ENCODE measurements at places on chromosomes 5 and 9. TPM values are rescaled to one million over a fixed set of nuclear protein-coding genes. Genes with fewer than 3 reads are reported as not detected.

The DBH gene
- total RNA-seq: not detected

The LYSMD3 gene
- total RNA-seq: 18.2 TPM

DNA sequence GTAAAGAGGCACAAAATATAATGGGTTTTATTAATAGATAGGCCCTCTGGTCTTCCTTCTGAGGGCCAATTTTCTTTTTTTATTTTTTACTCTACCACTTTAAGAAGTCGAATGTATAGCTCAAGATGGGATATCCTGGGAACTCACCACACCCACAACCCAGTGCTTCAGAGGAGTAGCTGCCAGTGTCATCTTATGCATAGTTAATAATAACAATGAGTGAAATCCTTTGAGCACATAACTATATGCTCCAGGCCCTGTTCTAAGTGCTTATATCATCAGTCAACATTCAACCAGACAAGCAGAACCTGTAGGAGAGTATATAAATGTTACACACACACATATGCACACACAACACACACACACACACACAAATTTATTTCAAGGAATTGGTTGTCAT lies 150.3 kb upstream of the ACTBL2 start:
- DNase-seq: no peak

DNA sequence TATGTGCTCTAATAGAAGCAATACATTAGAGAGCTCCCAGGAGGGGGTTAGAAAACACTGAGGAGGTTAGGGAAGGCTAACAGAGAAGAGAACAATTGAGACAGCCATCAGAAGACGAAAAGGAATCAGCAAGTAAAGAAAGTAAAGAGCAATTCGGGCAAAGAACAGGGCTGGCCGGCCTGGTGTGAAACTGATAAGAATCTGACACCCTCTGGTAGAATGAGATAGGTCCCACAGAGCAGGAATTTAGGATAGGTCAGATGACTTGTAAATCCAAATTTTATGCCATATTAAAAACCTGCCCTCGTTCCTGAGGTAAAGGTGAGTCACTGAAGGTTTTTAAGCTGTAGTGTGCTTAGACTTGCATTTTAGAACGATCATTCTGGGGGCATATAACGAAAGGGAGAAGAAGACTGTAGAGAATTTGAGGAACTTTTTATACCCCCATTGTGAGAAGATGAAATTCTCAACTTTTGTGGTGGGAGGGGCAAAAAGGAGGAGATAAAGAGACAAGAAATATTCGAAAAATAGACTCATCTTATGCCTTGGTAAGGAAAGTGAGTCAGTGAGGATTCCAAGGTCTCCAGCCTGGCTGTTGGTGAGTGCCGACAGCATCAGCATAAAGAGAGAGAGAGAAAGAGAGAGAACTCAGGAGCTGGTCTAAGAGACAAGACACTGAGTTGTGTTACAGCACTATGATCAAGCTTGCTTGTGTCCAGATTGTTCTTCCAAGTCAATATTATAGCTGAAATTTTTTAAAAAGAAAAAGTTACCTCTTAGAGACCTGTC lies 51.3 kb downstream of the TMEM167A start:
- no peak for DNase-seq

The TEX48 gene
- total RNA-seq: not detected

GRCh38 chr5:139904566-139904815 lies 108.9 kb downstream of the PSD2 start:
- DNase-seq: no peak

GRCh38 chr5:1188464-1188863 lies 12.9 kb upstream of the SLC6A19 start:
- DNase-seq: no peak

The PCDHGA5 gene
- total RNA-seq: 3.0 TPM

- DNase-seq: no peak
Observed at GRCh38 chr9:133247632-133248031, 27.4 kb downstream of the ABO start.

DNA sequence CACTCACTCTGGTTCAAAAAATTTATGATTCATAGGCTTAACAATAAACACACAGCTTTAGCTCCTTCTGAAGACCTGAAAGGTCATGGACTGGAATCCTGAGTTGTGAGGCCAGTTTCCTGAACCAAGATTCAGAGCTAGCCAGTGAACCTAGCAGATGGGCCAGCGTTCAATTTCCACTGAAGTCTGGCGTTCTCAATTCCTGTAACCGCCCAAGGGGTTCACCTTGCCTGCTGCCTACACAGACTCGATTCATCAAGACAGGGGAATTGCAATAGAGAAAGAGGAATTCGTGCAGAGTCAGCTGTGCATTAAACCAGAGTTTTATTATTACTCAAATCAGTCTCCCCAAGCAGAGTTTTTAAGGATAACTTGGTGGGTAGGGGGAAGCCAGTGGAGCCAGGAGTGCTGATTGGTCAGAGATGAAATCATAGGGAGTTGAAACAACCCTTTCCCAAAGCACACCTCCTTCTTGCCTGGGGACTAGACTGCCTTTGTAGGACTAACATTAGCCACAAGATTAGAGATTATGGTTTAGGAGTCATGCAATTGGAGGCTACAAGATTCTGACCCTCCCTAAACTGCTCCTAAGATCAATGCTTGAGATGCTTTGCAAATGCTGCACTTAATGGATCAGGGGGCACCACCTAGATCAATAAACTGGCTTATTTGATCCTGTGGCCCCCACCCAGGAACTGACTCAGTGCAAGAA lies 117.5 kb upstream of the SHB start:
- no peak for DNase-seq

The PCDHB11 gene
- total RNA-seq: 2.9 TPM

DNA sequence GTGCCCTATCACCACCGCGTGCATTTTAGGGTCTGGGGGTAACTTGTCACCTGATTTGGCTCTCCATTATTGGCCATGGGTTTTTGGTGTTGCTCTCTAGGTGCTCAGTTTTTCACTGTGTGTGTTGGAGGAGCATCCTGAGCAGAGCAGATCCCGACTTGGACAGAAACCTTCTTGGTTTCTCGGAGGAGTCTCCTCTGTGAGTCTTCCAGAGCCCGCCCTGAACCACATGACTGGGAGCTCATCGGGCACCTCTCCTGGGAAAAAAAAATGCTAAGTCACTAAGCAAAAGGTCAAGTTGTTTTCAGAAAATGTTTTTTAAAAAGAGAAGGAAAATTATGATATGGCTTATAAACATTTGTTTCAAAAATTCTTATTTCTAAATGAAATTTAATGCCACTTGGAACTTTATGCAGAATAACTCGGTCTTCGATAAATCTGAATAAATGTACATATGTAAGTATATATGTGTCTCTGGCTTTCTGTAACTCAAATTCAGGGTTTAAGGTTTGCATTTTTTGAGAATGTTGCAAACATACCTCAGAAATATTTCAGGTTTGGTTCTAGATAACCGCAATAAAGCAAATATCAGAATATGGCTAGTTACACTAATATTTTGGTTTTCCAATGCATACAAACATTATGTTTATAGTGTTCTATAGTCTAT lies 255.2 kb downstream of the AUH start:
- no peak for DNase-seq

- DNase-seq: no peak
Observed at GRCh38 chr5:42591015-42591414, 165.6 kb upstream of the CCDC152 start.

DNA sequence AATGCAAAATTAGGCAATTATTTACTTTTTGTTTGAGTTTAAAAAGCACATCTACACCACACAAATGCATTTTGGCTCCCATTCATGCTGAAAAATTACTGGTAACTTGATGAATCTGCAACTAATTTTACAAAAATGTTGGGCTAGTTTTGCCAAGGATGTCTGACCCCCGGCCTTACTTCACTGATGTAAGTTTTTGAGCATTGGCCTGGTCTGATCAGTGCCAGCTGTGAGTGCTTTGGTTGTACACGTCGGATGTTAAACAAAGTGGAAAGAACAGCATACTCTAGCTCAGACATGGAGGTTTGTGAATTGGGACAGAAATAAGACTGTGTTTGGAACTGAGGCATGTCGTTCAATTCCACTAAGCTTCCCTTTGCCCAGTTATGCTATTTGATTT lies 1044.2 kb downstream of the TLE4 start:
- DNase-seq: no peak

GRCh38 chr9:93525476-93525875 lies 50.9 kb upstream of the PHF2 start:
- DNase-seq: no peak

- DNase-seq: no peak
Observed at GRCh38 chr9:27329291-27329690, 32.3 kb upstream of the EQTN start.

DNA sequence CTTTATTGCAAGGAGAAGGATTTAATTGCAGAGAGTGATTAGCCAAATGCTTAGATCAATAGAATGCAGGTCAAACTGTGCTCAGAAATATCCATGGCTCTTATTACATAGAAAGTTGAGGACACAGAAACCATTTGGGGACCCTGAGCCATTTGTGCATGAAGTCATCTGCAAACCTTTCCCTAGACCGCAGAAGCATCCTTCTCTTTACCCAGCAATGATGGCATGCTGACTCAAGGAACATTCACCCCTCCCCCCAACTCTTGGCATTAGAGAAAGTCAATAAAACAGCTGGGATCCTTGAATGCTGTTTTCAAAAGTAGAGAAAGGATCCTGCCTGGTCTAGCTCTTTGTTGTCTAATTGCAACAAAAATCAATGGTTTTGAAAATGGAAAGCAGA lies 73.5 kb downstream of the PPP2R2B start:
- no peak for DNase-seq

DNA sequence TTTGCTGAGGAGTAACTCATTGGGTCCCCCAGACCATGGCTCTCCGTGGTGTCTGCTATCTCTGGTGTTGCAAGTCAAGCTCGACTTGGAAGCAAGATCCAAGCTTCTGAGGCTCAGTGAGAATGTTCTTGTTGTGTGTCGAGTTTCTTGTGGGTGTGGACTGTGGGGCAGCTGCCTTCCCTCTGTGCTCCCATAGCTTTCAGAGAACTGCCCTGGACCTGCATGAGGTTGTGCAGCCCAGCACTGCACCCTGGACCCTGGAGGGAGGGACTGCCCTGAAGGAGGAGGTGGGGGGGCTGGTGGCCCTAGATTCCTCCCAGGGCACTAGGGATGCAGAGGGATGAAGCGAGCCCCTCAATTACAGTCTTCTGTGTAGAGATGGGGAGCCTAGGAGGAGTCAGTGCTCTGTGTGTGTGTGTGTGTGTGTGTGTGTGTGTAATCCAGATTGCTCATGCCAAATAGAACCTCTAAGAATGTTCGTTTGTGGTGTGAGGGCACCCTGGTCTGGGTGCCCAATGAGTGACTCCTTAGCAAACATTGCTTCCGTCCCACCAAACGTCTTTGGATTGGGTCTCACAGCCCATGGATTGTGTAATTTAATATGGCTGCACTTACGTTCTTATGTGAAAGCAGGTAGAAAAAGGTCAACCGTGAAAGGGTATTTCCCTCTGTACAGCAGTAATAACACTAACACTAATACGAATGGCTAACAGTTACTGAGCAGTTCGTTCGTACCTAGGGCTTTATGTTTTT lies 143.3 kb upstream of the LMX1B start:
- no peak for DNase-seq

DNA sequence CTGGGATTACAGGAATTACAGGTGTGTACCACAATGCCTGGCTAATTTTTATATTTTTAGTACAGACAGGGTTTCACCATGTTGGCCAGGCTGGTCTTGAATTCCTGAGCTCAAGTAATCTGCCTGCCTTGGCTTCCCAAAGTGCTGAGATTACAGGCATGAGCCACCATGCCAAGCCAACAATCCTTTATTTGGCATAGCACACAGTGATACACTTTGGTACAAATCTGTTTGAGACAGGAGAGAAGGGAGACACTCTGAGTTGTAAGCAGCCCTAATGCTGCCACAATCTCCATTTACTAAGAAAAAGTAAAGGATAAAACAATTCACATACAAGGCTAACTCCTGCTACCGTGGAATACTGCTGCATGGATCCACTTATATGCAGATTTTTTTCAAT lies 177.8 kb downstream of the RAPGEF6 start:
- DNase-seq: no peak

- no peak for DNase-seq
Observed at GRCh38 chr5:176392526-176392925, 4.0 kb downstream of the HIGD2A start.

DNA sequence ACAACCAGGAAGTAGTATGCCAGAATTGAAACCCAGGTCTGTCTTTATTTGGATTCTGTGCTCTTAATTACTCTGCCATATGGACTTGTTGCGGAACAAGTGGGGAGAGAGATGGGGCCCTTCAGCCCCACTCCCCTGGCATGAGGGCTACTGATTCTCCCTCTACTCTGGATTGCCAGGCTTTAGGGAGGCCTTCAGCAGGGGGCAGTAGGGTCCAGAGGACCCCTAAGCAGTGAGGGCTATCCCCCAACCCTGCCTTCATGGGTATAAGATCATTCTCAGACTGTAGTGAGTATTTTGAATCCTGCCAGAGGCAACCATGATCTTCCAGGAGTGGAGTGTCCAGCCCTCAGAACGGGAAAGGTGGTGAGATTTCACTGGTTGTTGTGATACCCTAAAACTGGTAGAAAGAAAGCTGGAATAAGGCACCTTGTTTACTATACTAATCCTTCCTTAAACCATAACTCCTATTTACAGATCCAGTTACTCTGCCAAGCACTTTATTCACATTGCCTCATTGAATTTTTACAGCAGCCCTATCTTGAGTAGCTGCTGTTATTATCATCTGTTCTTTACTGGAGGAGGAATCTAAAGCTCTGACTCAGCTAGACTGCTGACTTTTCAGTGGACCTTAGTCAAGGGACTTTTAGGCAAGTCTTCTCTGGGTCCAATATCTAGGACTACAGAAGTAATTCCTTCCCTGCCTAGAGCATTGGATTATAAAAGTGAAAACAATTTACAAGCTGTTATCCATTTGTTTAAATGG lies 31.3 kb upstream of the LARP1 start:
- no peak for DNase-seq

DNA sequence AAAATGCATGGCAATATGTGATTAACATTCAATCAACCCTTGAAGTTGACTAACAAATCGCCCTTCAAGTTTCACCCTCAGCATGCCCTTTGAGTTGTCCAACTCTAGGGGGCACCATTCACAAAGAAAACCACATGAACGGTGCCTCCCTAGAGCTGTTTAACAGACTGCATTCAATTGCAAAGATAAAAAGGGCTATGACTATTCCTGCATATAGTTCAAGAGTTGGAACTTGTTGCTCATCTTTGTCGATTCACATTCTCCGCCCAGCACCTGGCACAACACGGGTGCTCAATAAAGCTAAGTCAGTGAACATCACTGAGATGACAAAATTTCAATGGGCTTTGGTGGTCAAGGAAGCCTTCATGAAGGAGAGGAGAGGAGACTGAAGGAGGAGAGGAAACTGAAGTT lies 69.6 kb upstream of the SLC30A5 start:
- peak; percentile 58 for DNase-seq

DNA sequence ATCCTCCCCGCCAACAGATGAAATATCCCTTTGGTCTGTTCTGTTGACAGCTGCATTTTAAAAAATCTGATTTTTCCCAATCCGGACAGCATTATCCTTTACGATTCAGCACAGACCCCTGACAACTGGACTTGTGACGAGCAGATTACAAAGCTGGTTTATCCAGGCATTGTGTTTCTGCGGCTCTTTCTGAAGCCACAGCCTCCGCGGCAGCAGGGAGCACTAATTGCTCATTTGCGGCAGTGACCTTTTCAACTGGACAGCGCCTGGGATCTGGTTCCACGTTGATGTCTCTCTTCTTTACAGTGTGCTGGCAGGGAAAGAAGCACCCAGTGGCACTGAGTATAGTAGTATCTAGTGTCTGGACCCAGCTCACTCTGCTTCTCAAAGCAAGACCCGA lies 351.2 kb downstream of the ZNF608 start:
- DNase-seq: no peak

Data from endodermal cell (in vitro differentiated cells).